ENCODE measurements at places on chromosomes 2 and 18. TPM values are rescaled to one million over a fixed set of nuclear protein-coding genes. Genes with fewer than 3 reads are reported as not detected.

Gene POLR1B
- 22.1 TPM for total RNA-seq

Gene SLC19A3
- total RNA-seq, result 0.62 TPM

Gene LIPG
- 19.6 TPM for total RNA-seq

DNA sequence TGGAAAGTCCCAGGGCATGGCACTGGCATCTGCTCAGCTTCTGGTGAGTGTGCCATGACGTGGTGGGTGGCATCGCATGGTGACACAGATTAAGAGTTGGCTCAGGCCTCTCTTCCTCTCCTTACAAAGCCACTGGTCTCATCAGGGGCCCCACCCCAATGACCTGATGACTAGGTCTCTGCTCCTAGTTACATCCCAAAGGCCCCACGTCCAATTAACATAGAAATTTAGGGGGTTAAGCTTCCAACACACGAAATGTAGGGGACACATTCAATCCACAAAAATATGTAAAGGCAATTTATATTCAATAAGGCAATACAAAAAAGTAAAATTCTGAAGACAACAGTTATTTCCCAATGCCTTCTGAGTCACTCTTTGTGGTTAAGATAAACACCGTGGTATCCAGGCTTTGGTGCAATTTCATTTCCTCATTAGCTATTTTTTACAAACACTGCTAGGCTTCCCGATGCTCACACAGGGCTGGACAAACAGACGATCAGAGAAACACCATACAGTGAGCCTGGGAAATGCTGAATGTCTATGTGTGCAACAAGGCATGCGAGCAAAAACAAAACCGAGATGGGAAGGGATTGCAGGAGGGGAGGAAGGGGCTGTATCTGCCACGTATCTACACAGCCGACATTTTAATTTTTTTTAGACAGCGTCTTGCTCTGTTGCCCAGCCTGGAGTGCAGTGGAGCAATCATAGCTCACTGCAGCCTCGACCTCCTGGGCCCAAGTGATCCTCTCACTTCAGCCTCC lies 67.2 kb downstream of the MBP start:
- H3K27ac ChIP-seq, result no peak overlapping the region
- DNase-seq, result no peak
- no peaks in the 10 kb centered on the region for H3K27me3 ChIP-seq
- H3K36me3 ChIP-seq, result peaks cover 4% of the 10 kb centered on the region
- no peak overlapping the region for H3K4me3 ChIP-seq
- H3K4me1 ChIP-seq, result peaks cover 8% of the 10 kb centered on the region

Gene PTCD3
- total RNA-seq, result 80.9 TPM

Gene MC4R
- total RNA-seq, result not detected

DNA sequence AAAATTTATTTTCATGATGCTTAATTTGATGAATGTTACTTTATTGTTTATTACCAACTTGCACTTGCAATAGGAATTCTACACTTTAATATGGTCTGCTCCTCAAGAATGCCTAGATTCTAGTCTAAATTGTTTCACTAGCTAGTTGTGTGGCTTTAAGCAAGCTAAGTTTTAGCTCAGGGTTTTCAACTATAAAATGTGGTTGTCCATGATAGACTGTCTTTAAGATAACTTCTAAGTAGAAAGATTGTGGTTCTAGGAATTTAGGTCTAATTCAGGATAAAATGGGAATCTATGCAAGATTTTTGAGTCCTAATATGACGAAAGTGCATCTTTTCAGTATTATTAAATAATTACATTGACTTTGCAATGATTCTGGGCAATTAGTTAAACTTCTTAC lies 294.0 kb downstream of the PLCL1 start:
- no peak overlapping the region for H3K27ac ChIP-seq
- no peak overlapping the region for H3K4me3 ChIP-seq
- H3K4me1 ChIP-seq, result no peaks in the 10 kb centered on the region
- DNase-seq, result no peak
- peaks cover 8% of the 10 kb centered on the region for H3K36me3 ChIP-seq

- DNase-seq, result no peak
- no peak overlapping the region for H3K4me3 ChIP-seq
- H3K27ac ChIP-seq, result no peak overlapping the region
- H3K36me3 ChIP-seq, result no peaks in the 10 kb centered on the region
- H3K27me3 ChIP-seq, result peaks cover 3% of the 10 kb centered on the region
Observed at GRCh38 chr2:233816334-233816733, 38.0 kb downstream of the HJURP start.

GRCh38 chr18:49970319-49970718 lies 157.0 kb upstream of the ACAA2 start:
- DNase-seq, result no peak
- H3K27ac ChIP-seq, result no peak overlapping the region
- H3K4me1 ChIP-seq, result peaks cover 12% of the 10 kb centered on the region
- no peak overlapping the region for H3K4me3 ChIP-seq
- H3K27me3 ChIP-seq, result peaks cover 3% of the 10 kb centered on the region

DNA sequence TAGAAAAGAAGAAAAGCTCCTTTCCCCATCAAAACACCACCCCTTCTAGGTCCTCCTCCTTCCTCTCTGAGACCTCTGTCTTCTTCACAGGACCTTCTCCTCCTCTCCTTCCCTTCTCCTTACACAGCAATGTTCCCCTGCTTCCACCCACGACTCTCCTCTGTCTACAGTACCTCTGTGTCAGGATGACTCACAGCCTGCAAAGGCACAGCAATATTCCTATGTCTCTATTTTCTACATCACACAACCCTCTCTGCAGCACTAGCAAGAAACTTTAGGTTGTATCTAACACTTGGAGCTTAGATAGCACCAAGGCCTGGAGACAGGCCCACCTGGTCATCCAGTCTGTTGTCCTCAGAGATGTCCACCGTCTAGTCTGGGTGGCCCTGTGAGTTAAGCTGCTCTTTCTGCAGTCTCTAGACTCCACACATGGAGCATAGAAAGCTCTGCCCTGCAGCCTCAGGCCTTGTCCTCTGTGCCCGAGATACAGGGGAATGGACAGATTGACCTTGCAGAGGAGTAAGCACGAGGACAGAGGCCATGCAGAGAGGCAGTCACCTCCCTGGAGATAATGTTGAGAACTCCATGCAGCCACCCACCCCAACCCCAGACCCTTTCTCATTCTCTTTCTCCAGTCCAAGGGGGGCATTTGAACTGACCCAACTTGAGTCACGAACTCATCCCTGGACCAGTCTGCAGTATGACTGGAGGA lies 212.0 kb downstream of the TNS1 start:
- H3K4me1 ChIP-seq, result peaks cover 8% of the 10 kb centered on the region
- no peak overlapping the region for H3K27ac ChIP-seq
- peaks cover 7% of the 10 kb centered on the region for H3K36me3 ChIP-seq
- no peak overlapping the region for H3K4me3 ChIP-seq

DNA sequence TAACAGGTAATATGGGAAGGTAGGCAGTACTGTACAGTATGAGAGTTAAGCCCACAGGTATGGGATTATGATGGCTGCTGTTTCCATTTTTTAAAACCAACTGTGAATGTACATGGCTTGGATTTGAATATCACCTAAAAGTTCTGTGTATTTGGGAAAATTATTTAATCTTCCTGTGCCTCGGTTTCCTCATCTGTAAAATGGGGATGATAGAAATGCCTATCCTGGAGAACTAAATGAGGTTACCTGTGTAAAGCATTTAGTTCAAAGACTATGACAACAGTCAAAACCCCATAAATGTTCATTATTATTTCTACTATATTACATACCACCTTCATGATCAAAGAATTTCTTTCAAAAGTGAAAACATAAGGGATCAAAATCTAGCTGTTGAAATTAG lies 3.6 kb downstream of the KLHL41 start:
- no peak for DNase-seq
- H3K4me1 ChIP-seq, result no peaks in the 10 kb centered on the region
- no peak overlapping the region for H3K27ac ChIP-seq
- H3K36me3 ChIP-seq, result no peaks in the 10 kb centered on the region
- no peak overlapping the region for H3K4me3 ChIP-seq

DNA sequence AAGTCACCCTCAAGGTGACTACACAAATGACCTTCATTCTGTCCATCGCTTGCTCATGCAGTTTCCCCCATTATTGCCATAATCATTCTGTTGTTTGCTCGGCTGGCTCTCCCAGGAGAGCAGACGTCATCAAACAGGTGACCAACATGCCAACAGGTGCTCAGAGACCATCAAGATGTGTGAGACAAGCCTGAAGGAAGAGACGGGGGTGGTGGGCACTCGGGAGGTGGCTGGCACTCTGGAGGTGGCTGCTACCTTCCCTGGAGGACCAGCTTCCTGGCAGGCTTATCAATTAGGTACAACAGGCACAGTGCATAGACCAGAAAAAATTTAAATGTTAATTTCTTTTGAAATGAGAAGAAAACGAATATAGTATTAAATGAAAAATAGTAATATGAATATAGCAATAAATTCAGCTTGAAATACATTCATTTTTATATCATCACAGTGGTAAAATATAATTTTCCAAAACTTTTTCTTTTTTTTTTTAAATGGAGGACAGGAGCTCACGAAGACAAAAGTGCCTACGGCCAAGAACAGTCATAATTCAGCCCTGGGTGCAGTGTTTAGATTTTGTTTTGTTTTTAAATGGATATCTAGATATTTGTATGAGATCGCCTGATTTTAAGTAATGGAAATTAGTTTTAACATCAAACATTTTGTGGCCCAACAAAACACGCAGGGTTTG lies 16.9 kb upstream of the HAAO start:
- no peaks in the 10 kb centered on the region for H3K36me3 ChIP-seq
- peak overlapping the region; percentile 87 for H3K4me3 ChIP-seq
- peak overlapping the region; percentile 78 for H3K27ac ChIP-seq

GRCh38 chr18:53790786-53791185 lies 433.7 kb downstream of the MBD2 start:
- H3K4me3 ChIP-seq, result no peak overlapping the region
- H3K27ac ChIP-seq, result no peak overlapping the region
- peaks cover under 1% of the 10 kb centered on the region for H3K4me1 ChIP-seq
- peaks cover 3% of the 10 kb centered on the region for H3K27me3 ChIP-seq
- DNase-seq, result no peak
- no peaks in the 10 kb centered on the region for H3K36me3 ChIP-seq

Measured in endothelial cell (in vitro differentiated cells).